ENCODE measurements at places on chromosomes 7 and 10.
A peak's percentile ranks its signal among the peaks of the same experiment; 100 is the strongest.

- DNase-seq = no peak
Observed at GRCh38 chr7:133428876-133429275, 176.0 kb downstream of the EXOC4 start.

DNA sequence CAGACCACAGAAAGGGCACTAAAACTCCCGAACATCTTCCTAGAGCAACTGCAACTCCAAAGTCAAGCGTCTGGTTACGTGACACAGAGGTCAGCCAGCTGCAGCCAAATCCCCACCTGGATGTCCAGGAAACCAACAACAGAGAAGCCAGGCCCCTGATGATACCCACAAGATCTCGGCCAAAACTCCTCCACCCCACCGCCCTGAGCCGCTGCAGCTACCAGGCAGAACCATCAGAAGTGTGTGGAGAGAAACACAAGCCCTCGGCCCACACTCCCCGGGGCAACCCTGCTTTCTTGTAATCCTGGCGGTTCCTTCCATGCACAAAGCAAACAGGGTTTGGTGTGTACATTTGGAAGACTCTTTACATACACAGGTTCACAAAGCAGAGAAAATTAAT lies 8.7 kb downstream of the CHST15 start:
- no peak for DNase-seq

DNA sequence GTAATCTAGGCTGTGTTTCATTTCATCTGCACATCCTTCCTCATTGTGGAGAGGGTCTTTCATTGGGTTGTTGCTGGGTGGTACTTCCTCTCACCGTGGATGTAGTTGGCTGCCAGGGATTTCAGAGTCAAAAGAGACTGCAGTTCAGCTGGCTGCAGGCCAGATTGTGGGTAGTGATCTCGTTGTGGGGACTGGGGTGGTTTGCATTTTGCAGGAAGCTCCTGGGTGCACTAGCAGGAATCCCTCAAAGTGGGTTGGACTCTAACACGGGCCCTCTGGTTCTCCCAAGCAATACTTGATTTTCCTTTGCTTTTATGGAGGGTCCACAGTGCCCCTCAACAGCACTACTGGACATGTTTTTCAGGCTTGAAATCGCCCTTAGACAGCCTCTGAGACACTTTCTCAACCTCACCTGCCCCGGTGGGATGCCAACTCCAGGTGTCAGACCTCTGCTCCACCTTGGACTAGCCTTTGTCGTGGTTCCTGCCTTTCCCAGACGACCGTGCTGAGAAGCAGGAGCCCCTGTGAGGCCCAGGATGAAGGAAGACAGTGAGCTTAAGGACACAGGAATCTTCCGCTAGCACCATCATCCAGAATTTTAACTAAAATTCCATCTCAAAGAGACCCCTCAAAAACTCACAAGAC lies 23.9 kb upstream of the ZNF273 start:
- no peak for DNase-seq

- no peak for DNase-seq
Observed at GRCh38 chr7:124557101-124557500, 208.5 kb downstream of the GPR37 start.

GRCh38 chr7:123285076-123285700 lies 85.4 kb upstream of the SLC13A1 start:
- DNase-seq = no peak

- DNase-seq = peak; percentile 73
Observed at GRCh38 chr10:128047351-128047750, 78.9 kb downstream of the MKI67 start.

DNA sequence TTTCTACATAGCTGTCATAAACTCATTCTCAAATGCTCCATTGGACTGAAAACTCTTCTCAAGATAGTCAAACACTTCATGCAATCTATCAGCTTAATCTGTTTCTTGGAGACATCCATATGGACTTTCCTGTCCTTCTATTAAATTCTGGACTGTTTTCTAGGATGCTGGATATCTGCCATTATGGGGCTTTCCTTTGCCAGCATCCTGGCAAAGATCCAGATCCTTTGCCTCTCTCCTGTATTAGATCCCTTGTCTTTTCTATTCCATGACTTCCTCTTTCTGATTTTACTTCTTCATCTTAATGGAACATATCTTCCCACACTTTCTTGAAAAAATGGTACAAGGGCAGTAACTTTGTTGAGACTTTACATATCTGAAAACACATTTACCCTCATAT lies 35.9 kb upstream of the SKAP2 start:
- DNase-seq = no peak

- DNase-seq = peak; percentile 45
Observed at GRCh38 chr10:92690211-92690914, 608 bp downstream of the HHEX start.

- no peak for DNase-seq
Observed at GRCh38 chr7:86991093-86991769, 68.2 kb downstream of the ELAPOR2 start.
